ENCODE measurements at places on chromosomes 4 and X.
A peak's percentile ranks its signal among the peaks of the same experiment; 100 is the strongest.

DNA sequence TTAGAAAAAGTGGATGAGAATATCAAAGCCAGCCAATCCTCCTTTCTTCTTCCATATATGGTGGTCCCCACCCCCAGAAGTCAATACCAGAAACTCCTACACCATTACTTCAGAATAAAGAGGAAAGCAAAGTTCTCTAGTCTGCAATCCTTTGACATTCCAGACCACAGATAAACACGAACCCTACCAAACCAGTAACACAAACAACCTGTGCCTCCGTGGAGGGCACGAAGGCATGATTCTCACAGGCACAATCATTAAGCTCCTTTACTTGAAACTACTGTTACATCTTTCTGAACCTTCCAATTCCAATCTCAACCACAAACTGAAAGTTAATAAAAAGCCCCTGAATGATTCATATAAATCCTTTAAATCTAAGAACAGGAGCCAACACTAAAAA lies 16.3 kb downstream of the MAML3 start:
- peak; percentile 45 for DNase-seq

DNA sequence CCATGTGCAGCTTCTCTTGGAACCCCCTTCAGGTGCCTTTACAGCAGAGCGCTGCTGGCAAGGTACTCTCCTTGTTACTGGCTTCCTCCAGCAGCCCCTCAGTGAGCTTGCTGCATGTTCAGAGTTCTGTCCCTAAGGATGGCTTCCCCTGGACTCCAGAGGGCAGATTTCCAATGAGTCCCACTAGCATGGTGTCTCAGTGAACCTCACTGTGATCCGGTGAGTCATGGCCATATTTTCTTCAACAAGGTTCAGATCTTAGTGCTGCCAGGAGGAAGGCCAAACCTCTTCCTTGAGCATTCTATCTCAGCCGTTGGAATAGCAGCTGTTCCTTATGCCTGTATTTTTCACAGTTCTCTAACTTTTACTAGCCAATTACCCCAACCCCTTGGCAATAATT lies 98.8 kb downstream of the CASK start:
- peak; percentile 32 for DNase-seq

GRCh38 chr4:15692602-15693001 lies 10.3 kb upstream of the BST1 start:
- DNase-seq, result no peak

DNA sequence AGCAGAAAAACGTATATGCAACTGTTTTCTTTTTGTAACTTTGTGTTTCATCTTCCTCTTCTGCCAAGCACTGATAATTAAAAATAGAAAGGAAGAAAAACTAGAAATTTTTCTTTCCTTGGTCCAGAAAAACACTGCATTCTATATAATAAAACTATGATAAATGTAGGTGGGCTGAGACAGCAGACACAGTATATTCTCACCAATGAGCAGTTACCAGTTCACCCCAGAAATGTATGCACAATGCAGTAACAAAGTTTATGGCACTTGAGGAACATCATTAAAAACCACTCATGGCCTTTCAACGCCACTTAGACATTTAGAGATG lies 79.4 kb downstream of the FAT1 start:
- no peak for DNase-seq

GRCh38 chr4:65580551-65580950 lies 89.7 kb downstream of the EPHA5 start:
- DNase-seq, result no peak

DNA sequence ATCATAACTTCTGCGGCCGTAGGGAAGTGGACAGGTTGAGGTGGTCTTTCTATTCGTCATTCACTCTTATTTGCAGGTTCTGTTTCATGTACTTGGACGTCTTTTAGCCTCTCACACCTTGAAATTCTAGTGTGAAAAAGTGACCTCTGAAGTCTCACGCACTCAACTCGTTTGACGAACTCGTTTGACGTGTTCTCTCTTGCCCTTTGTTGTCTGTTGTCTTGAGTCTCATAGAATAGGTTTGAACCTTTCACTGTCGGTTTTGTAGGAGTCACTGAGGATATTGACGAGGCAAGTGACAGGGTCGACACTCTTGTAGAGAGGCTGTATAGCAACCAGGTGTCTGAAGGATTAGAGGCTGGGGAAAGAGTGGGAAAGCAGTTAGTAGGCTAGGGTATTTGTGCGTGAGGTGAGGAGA lies 1.1 kb upstream of the PGRMC2 start:
- peak; percentile 69 for DNase-seq

- no peak for DNase-seq
Observed at GRCh38 chrX:154403858-154404257, 5.2 kb downstream of the DNASE1L1 start.

DNA sequence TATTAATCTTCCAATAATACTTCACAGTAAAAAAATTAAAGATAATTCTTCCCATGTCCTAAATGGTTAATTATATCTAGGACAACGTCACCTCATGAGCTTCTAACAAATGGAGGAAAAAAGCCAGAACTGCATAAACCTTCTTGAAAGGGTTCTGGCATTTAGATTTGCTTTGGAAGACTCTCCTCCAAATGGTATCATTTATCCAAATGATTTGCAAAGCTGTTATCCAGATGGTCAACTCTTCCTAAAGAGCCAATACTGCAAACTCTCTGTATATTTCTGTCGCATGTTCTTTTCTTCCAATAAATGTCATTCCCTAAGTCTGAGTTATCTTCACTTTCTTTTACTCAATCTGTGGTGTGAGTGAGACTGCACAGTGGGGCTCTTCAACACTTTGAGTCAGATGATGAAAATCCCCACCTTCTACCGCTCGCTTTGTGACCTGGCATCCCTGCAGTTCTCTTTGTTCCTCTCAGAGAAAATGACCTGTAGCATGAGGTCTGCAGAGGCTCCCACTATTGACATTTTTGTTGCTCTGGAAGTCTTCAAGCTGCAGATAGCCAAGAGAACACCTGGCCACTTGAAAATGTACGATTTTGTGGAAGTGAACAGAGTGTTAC lies 52.9 kb downstream of the TMEM150C start:
- no peak for DNase-seq

DNA sequence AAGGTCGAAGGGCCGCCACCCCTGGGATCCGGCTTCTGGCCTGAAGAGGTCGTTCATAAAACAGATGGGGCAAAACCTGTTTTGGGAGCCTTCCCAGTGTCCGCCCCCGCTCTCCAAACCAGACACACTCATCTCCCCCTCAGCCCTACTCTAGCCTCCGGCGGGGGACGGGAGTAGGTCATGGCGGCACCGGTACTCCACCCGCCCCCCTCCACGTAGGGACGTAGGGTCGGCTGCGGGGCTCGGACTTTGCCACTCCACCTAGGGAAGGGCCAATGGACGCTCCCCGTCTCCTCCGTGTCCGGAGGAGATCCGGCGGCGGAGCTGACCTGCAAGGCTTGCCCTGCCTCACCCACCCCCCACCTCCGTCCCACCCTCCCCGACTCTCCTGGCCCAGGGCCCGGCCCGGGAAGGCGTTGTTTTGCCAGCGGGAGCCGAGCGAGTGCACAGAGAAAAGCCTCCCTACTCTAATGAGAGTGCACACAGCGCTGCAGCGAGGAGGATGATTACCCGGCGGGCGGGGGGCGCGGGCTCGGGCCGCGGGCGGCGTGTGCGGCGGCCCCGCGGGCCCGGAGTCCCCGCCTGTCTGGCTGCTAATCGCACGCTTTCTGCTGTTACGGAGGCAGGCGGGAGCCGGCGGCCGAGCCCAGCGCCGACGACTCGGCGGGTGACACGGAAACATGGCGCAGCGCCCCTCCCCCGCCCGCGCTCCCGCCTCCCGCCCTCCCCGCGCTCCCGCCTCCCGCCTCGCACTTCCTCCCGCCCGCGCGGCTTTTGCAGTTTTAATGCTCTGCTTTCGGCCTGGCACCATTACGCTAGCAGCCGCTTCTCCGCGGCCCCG lies 8.3 kb upstream of the BCOR start:
- peak; percentile 58 for DNase-seq

GRCh38 chrX:115491766-115492165 lies 69.2 kb upstream of the PLS3 start:
- peak; percentile 13 for DNase-seq

DNA sequence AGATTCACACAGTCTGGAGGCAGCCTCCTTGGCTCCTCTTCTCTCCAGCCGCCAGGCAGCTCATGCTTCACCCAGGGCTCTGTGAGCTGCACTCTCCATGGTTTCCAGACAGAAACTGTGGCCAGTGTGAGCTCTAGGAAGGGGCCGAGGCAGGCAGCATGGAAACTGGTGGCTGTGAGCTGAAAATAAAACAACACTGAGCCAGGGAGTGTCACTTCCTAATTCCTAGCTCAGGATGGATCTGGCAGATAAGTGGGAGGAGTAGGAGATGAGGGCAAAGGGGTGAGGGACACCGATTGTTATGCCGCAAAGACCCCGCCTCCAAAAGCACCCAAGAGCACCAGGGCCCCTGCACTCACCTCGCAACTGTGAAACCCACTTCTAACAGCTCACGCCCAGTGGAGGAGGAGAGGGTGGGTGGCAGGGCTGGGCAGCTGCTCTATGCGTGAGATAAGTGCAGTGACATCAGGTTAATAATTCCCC lies 69.8 kb downstream of the FHDC1 start:
- DNase-seq, result no peak

- no peak for DNase-seq
Observed at GRCh38 chr4:123955167-123955800, 558.7 kb downstream of the SPRY1 start.

- DNase-seq, result no peak
Observed at GRCh38 chr4:128847082-128847724, 37.7 kb downstream of the JADE1 start.

DNA sequence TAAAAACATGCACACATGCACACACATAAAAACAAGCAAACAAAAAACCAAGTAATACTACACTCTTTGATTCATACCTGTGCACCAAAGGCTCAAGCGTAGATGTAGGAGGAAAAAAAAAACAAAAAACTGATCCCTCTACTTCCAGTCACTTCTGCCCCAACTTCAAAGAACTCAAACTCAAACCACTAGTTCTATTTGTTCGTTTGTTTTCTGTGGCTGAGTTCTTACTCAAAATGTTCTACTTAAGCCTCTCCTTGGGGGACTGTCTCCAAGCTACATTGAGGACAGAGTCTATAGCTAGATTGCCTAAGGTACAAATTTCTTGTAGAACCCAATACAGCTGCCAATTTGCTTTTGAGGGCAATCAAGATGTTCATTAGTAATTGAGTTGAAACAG lies 171.0 kb upstream of the ATOH1 start:
- no peak for DNase-seq

- DNase-seq, result no peak
Observed at GRCh38 chr4:171636606-171637005, 176.6 kb upstream of the GALNTL6 start.

DNA sequence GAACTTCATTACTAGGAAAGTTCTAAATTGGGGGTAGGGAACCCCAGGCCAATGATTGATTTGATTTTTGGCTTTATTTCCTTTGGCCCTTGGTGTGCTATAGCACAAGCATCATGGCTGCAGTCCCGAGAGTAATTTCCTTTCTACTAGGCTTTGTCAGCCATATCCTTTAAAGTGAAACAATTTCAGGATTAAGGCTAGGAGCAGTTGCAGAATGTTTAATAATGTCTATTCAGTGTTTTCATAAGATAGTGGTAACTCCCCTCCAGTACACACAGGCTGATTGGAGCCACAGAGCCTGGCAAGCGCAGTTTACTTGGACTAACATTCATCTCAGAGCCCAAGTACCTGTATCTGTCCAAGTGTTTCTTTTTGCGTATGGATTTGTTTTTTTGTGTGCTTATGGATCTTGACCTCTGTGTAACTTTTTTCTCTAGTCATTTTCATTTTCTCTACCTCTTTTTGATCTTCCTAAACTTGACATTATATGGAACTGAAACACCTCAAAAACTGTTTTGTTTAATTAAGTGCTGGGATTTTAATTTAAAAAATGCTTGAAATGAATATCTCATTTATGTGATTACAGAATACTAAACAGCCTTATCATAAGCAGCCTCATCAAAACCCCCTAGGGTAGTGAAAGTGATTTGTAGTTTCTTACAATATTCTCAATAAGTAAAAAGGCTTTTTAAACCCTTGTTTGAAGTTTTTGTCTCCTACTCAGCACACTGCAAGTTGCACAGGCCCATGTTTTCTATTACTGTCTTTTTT lies 7.5 kb downstream of the STIM2 start:
- no peak for DNase-seq

DNA sequence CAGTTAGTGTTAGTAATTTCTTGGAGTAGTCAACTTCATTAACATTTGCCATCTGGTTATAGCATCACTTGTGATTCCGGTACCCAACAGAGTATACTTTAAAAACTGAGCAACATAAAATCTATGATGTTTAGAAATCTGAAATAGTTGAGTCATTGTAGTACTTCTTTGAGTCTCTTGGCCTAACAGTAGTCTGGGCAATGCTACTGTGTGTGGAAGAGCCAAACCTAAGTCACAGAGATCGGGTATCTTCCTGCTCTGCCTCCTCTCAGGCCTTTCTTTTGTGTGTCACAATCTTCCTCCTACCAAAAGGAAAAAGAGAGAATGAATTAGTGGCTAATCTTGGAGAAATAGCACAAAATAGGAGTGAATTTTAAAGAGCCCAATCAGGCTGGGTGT lies 25.5 kb downstream of the DCUN1D4 start:
- no peak for DNase-seq

DNA sequence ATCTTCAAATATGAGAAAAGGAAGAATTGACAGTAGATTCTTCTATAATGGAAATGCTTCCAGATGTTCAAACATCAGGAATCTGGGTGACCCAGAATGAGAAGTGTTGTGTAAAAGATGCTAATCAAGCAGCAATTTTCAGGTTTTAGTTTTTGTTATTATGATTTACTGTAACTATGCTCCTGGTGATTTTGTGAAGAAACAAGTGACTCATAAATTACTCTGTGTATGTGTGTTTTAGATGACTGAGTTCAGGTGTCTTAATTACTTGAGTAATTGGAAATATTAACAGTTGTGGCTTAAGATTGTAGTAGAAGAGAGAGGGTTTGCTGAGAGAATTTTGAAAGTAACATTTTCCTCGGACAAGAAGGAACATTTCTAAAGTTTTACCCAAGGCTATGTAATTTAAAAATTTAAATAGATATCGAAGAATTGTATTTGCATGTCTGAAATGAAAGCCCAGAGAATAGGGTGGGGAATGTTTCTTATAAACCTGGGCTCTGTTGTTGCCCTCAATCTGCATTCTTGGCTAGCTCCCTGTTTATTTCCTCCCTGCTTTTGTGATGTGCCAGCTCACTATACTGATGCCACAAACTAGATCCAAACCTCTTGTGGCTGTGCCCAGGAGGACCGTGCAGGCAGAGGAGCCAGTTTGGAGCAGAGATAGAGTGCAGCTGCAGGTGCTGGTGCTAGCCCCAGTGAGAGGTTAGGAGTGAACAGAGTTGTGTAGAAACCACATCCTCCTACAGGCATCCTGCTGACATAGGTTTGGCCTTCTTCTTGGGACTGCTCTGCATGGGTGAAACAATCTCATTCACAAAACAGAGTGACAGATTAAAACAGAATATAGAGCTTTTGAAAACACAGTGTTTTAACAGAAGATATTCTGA lies 25.4 kb upstream of the TNIP3 start:
- no peak for DNase-seq
